ENCODE measurements at places on chromosomes 7 and 10.

- H3K4me3 ChIP-seq: no peak overlapping the region
- no peak for DNase-seq
- no peak overlapping the region for H3K27ac ChIP-seq
- H3K27me3 ChIP-seq: no peaks in the 10 kb centered on the region
Observed at GRCh38 chr10:90148116-90148855, 446.9 kb downstream of the KIF20B start.

DNA sequence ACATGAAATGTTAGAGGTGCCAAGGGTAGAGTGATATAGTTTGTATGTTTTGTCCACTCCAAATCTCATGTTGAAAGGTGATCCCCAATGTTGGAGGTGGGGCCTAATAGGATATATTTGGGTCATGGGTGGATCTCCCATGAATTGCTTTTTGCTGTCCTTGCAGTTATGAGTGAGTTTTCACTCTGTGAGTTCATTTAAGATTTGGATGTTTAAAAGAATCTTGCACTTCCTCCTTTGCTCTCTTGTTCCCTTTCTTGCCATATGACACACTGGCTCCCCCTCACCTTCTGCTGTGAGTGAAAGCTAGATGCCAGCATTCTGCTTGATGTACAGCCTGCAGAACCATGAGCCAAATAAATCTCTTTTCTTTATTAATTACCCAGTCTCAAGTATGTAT is 269.2 kb downstream of the ZWINT start:
- no peak overlapping the region for H3K4me3 ChIP-seq
- H3K27ac ChIP-seq: no peak overlapping the region
- no peaks in the 10 kb centered on the region for H3K36me3 ChIP-seq
- no peaks in the 10 kb centered on the region for H3K27me3 ChIP-seq
- DNase-seq: no peak

DNA sequence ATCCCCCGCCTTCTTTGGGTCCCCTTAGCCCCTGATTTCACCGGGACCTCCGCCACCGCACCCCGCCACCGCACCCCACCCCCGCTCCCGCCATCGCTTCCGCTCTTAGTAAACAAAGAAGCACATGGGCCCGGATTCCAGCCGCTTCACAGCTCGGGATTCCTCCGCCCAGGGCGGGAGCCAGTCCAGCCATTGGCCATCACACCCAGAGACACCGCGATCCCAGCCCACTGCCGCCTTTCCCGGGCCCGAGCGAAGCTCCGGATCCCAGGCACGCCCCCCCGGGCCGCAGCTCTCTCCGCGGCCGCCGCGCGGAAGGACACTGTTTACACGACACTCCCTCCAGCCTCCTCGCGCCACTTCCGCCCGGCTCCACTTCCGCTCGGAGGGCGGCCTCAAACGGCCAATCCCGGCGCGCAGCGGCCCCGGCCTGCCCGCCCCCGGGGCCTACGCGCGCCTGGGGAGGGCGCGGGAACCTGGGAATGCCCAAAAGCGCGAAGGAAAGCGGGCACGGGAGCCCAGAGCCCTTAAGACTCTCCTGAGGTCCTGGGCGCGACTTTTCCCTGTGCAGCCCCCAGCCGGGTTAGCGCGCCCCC is 679 bp downstream of the MCM7 start:
- H3K36me3 ChIP-seq: no peaks in the 10 kb centered on the region
- peaks cover 18% of the 10 kb centered on the region for H3K4me1 ChIP-seq
- peak overlapping the region; percentile 96 for H3K27ac ChIP-seq
- peak; percentile 94 for DNase-seq

DNA sequence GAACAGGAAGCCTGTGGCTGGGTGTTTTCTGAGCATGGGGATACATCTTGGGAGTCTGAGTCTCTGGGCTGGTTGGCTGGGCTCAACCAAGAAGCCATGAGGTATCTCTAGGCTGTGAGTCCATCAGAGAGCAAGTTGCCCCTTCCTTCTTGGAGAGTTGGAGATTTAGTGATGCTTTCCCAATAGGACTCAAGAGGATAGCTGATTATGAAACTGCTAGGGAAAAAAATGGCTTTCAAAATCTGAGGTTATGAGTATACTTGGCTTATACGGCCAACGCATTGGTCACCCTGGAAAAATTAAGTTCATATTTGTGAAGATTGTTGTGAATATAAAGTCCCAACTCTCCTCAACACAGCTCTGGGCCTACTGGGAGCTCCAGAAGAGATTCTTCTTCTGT is 162.7 kb upstream of the KMT2E start:
- no peaks in the 10 kb centered on the region for H3K36me3 ChIP-seq
- H3K27ac ChIP-seq: no peak overlapping the region
- no peak overlapping the region for H3K4me3 ChIP-seq
- no peaks in the 10 kb centered on the region for H3K27me3 ChIP-seq

DNA sequence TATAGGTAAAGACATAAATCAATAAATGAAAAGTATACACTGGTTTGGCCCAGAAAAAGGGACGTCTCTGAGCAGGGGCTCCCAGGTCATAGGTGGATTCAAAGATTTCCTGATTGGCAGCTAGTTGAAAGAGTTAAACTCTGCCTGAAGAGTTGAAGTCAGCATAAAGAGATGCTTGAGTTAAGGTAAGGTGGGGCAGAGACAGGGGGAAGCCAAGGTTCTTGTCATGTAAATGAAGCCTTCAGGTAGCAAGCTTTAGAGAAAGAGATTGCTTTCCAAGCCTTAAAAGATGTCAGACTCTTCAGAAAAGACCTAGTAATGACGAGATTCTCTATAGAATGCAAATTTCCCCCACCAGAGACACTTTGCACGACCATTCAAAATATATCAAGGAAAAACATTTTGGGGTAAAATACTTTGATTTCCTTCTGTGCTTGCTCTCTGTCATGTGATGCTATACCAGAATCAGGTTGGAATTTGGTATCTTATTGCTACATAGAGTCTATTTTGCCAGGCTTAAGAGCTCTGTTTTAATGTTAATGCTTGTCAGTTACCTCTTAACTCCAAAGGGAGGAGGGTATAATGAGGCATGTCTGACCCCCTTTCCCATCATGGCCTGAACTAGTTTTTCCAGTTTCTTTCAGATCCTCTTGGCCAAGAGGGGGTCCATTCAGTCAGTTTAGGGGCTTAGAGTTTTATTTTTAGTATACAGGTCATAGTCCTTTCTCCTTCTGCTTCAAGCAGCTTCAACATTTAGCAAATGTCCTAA is 429.6 kb downstream of the ADRA2A start:
- H3K4me1 ChIP-seq: no peaks in the 10 kb centered on the region
- H3K27ac ChIP-seq: no peak overlapping the region
- no peak overlapping the region for H3K4me3 ChIP-seq
- no peak for DNase-seq

- DNase-seq: no peak
- peak overlapping the region; percentile 94 for H3K27ac ChIP-seq
- H3K36me3 ChIP-seq: no peaks in the 10 kb centered on the region
- peaks cover 34% of the 10 kb centered on the region for H3K4me1 ChIP-seq
- peak overlapping the region; percentile 26 for H3K4me3 ChIP-seq
Observed at GRCh38 chr10:93463723-93464476, 18.2 kb downstream of the MYOF start.

GRCh38 chr10:77267703-77268675 is 369.6 kb downstream of the KCNMA1 start:
- no peak for DNase-seq
- H3K4me3 ChIP-seq: no peak overlapping the region
- H3K27me3 ChIP-seq: no peaks in the 10 kb centered on the region
- no peaks in the 10 kb centered on the region for H3K4me1 ChIP-seq
- H3K27ac ChIP-seq: no peak overlapping the region

DNA sequence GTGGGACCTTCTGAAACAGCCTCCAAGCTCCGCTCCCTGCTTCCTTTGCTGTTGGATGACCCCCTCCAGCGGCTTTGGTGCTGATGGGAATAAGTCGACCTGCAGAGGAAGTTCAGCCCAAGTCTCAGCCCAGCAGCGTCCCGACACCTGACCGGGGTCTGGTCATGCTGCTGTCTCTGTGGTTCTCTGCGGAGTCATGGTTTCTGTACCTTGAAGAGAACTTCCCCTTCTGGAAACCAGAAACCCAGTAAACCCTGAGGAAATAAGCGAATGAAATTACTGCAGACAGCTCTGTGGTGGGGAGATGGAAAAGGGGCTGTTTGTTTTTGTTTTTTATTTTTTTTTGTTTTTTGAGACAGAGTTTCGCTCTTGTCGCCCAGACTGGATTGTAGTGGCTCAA is 18.3 kb upstream of the ZNF12 start:
- no peak overlapping the region for H3K27ac ChIP-seq
- H3K4me3 ChIP-seq: no peak overlapping the region
- no peak for DNase-seq
- no peaks in the 10 kb centered on the region for H3K27me3 ChIP-seq
- H3K4me1 ChIP-seq: no peaks in the 10 kb centered on the region

DNA sequence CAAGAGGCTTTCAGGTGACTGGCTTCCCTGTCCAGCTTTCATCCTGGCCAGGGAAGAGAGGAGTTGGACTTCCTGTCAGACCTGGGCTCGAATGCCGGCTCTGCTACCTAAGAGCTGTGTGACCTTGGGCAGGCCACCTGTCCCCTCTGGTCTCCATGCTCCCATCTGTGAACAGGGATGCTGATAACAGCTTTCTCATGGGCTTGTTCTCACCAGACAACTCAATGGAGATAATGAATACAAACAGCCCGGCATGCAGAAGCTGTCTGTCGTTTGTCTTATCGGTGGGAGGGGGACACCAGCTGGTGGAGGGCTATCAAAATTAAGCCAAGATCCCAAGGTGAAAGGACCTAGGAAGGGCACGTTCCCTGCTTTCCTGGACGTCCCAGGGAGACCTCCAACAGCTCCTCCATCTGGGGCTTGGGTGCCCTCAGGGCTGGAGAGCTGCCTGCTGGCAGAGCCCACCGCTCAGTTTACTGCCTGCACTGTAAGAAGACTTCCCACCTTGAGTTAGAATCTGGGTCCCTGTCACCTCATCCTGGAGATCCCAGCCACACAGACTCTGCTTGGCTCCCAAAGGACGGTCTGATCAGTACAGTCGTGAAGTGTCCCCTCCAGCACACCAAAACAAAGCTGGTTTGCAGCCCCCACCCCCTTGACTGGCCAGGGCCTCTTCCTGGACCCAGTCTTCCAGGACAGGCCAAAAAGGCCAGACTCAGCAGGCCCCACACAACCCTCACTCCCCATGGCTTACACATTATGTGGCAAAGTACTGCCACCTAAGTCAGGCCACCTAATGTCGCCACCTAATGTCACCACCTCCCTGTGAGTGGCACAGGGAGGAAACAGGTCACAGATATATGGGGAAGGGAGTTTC is 40.9 kb downstream of the PPIF start:
- no peaks in the 10 kb centered on the region for H3K4me1 ChIP-seq
- H3K27ac ChIP-seq: no peak overlapping the region
- DNase-seq: peak; percentile 7

DNA sequence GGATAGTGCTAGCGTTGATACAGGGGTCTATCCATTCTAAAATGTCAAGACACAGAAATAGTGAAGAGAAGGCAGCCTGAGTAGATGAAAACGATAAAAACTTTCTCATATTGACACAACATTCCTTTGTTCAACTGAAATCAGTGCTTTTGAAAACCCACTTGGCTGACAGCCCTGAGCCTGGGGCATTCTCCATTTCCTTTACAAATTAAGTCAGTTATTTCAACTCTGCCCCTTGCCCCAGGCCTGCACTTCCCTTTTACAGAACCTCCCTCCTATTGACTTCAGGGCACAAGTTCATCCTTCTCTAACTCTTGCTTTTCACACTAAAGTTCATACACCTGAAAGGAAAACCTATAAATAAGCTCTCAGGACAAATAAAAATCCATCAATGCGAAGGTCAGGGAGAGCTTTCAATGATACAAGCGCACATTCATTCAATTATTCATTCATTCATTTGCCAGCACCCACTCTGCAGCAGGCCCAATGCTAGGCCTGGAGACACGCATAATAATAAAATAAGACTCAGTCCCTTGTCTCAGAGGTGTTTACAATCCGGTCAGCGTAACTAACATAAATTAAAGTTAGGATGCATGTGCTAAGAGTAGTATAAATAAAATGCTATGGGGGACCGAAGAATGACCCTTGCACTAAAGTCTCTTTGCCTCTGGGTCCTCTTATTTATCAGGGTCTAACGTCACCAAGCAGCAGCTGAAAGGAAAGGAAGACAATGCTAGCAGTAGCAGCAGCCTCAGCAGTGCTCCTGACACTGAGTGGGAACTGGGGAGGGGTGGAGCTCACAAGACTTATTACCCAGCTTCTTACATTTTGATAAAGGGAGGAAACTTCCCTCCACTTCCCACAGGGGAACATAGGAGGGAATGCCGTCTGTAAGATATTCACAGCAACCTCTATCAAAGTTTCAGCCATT is 134.8 kb downstream of the PDE1C start:
- H3K27me3 ChIP-seq: no peaks in the 10 kb centered on the region
- H3K4me3 ChIP-seq: no peak overlapping the region
- H3K36me3 ChIP-seq: no peaks in the 10 kb centered on the region
- peak overlapping the region; percentile 2 for H3K27ac ChIP-seq
